ENCODE measurements at places on chromosomes 1 and 21.

- DNase-seq = no peak
Observed at GRCh38 chr1:225923381-225923691, 714 bp downstream of the PYCR2 start.

GRCh38 chr21:33849834-33850233 lies 65.8 kb downstream of the ATP5PO start:
- DNase-seq = no peak

GRCh38 chr1:170676628-170677027 lies 12.7 kb downstream of the PRRX1 start:
- DNase-seq = no peak

DNA sequence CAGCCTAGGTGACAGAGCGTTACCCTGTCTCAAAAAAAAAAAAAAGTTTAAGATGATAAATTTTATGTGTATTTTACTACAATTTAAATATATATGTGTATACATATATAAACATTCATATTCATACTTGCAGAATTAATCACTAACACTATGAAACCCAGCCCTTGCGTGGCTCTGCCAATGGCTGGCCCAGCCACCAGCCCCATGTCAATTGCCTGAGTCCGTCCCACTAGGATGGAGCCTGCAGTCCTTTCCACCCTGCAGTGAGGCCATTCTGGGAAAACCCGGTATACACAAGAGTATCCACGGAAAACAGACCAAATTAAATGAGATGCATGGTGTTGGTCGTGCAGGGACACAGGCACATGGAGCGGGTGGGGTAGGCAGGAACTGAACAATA lies 49.7 kb downstream of the TCP10L start:
- DNase-seq = no peak

DNA sequence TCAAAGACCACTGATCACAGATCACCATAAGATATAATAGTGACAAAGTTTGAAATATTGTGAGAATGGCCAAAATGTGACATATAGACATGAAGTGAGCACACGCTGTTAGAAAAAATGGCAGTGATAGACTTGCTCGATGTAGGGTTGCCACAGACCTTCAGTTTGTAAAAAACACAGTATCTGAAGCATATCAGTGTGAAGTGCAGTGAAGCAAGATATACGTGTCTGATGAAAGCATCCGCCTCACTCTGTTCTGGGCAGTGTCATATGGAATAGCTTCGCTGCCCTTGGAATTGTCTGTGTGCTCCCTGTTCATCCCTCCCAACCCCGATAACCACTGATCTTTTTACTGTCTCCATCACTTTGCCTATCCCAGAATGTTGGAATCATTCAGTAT lies 50.7 kb downstream of the GALNT2 start:
- DNase-seq = no peak

DNA sequence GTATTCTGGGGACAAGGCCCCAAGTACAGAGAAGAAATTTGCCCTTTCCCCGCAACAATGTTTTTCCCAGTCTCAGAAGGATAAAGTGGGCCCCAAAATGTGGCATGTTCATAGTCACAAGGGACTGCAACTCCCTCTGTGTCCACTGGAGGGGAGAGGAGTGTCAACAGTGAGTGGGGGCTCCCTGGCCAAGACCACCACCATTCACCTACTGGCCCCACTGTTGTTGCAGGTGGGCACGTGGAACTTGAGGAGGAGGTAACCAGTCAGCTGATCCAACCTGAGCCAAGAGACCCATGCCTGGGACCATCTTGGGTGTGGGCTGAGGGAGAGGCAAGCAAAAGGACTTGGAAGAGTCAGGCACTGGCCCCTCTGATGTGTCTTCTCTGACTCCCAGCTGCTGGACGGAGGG lies 777 bp downstream of the NUDT17 start:
- DNase-seq = peak; percentile 27

- no peak for DNase-seq
Observed at GRCh38 chr1:47340227-47340626, 6.6 kb downstream of the CMPK1 start.

DNA sequence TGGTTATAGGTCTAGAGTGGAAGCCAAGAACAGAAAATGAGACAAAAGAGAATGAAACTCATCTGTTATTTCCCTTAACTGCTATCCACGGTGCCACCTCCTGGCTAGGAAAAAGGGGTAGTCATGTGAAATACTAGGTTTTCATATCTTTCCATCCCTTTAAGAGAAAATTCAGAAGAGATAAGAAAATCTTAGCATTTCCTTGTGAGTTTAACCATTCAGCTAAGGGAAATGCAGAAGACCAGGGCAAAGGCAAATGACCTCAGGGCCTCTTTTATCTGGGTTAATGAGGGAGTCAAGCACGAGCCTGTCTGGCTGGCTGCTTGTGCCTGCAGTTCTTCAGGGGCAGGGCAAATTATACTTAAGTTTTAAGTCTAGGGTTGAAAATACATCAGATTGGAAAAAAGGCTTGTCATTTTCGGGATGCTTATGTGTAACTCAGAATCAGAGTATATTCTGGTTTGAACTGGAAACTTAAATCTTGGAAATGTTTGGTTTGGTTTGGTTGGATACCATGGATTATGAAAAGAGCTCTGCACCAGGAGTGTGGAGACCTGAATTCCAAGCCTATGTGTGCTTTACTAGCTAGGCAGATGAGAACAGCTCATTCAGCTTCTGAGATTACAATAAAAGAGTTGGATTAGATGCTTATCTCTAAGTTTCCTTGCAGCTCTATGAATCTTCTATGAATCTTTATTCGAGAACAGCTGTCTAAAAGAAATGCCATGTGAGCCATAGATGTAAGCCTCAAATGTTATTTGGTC lies 19.9 kb downstream of the NIBAN1 start:
- DNase-seq = no peak

DNA sequence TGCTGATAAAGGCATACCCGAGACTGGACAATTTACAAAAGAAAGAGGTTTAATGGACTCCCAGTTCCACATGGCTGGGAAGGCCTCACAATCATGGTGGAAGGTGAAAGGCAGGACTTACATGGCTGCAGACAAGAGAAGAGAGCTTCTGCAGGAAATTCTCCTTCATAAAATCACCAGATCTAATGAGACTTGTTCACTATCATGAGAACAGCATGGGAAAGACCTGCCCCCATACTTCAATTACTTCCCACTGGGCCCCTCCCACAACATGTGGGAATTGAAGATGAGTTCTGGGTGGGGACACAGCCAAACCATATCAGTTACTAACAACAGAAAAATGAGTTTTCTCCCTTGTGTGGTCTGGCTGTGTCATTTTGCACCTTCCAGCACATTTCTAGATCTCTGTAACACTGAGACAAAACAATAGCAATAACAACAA lies 741.4 kb downstream of the KCNT2 start:
- no peak for DNase-seq

GRCh38 chr1:209808059-209808581 lies 2.2 kb upstream of the IRF6 start:
- no peak for DNase-seq

DNA sequence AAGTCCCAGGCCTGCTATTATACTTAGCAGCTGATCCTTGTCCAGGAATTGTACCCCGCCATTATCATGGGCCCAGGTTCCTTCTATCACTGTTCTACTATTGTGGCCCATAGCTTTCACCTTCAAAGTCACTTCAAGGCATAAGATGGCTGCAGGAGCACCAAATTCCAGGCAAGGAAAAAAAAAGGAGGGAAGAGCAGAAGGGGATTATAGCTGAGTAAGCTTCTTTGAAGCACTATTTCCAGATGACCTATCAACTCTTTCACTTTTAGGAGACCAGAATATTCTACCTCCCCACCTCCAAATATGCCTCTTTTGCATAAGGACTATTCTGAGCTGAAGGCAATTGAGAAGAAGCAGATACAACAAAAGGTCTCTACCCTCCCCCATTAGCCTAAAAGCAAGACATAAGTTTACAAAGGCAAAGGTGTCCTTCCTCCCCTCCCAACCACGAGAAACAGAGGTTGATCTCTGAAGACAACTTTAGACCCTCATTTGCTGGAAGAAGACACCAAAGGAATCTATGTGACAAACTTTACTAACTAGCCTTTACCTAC lies 41.8 kb downstream of the PTAFR start:
- DNase-seq = no peak

DNA sequence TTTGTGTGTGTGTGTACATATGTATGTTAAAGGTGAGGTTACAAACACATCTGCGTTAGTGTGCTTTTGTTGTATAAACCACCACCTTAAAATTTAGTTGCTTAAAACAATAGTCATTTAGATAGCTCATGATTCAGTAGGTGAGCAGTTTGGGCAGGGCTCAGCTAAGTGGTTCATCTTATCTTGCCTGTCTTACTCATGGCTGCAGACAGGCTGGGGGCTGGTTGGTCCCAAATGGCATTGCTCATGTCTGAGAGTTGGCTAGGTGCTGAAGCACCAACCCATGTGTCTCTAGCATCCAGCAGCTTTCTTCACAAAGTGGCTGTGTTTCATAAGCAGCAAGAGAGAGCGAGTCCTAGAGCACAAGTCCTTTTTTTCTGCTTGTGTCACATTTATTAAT lies 91.4 kb downstream of the MACF1 start:
- no peak for DNase-seq

DNA sequence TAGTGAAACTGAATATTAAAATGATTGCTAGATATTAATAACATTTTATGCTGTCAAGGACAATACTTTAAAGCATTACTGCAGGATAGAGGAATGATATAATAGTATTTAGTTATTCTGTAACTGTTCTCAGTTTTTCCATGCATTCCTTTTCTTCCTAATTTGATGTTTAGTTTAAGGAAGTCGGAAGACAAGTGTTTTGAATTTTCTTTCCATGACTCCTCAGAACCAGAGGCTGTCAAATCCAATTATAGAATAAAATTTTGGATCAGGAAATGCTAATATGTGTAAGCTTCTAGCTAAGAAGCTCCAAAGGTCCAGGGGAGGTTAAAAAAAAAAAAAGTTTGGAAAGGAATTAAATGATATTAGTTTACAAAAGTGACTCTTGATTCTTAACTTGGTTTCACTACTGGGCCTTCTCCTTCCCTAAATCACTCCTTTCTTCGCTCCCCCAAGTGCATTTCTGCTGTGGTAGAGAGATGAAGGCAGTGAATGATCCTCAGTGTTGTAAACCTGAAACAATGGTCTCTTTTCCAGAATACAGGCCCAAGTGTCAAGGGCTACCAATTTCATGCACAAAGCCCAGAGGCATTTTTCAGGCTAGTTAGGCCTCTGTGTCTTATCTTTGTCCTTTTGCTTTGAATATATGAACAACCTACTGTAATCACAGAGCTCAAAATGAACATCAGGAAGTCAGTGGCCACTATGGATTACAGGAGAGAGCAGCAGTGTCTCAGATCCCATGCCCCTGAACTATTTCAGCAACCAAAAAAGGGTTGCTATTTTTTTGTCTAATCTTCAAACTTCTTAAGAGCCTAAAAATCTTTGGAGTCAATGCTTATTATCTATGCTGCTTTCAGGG lies 6.2 kb downstream of the ADSS2 start:
- DNase-seq = no peak

- no peak for DNase-seq
Observed at GRCh38 chr1:91398291-91398690, 6.3 kb downstream of the HFM1 start.

GRCh38 chr1:108597041-108597440 lies 37.1 kb downstream of the EEIG2 start:
- DNase-seq = no peak

DNA sequence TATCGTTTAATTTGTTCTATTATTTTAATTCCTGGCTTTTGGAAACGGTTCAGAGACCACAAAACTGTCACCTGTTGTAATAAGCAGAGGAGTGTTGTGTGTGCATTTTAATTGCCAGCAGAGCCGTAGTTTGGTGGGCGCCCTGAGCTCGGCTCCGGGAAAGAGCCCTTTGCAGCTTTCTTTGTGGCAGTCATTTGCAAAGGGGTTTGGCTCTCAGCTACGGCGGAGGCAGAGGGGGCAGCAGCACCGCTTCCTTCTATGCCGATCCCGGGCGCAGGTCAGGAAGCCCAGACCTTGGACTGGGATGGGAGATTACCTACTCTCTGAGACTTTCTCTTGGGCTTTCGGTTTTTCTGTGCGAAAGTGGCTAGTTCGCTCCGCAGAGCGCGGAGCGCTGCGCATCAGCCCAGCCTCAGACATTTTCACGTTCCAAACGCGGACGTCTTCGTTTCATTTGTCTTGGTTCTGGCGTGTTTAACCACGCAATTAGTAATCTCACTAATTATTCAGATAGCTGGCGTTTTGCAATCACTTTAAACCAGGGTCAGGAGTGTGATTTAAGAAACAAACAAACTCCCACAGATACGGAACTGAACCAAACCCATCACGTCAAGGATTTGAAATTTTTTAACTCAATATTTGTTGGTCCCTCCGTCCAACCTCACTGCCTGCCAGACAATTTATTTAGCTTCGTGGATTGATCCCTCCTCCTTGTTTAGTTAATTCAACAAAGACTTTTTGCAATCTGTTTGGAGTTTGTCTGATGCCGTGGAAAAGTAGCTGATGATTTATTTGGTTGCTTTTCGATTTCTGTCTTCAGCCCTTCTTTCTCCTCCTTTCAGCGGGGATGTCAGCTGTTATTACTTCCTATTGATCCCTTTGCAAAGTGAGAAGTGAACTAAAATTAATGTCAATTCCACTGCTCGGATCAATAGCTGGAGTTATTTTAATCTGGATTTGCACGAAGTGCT lies 3.9 kb downstream of the RNF220 start:
- DNase-seq = peak; percentile 16

DNA sequence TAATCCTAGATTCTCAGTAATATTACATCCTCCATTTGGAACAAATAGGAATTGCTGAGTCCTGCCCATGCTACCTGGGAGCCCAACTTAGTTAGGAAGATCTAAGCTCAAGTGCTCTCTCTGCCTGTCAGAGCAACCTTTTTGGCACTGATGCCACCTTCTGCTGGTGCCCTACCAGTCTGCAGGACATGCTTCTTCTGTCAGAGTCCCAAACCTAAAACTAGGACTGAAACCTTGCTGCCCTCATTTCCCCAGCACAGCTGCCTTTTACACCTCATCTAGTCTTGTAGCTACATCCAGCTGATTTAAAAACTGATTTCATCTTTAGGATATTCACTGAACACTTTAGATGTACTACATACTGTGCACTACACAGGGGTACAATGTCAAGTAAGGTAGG lies 118.7 kb downstream of the LYPLAL1 start:
- DNase-seq = no peak
